ENCODE measurements at places on chromosomes 4 and X.

- DNase-seq = peak; percentile 71
Measured at GRCh38 chr4:184450045-184450444, 24.3 kb downstream of the IRF2 start.

DNA sequence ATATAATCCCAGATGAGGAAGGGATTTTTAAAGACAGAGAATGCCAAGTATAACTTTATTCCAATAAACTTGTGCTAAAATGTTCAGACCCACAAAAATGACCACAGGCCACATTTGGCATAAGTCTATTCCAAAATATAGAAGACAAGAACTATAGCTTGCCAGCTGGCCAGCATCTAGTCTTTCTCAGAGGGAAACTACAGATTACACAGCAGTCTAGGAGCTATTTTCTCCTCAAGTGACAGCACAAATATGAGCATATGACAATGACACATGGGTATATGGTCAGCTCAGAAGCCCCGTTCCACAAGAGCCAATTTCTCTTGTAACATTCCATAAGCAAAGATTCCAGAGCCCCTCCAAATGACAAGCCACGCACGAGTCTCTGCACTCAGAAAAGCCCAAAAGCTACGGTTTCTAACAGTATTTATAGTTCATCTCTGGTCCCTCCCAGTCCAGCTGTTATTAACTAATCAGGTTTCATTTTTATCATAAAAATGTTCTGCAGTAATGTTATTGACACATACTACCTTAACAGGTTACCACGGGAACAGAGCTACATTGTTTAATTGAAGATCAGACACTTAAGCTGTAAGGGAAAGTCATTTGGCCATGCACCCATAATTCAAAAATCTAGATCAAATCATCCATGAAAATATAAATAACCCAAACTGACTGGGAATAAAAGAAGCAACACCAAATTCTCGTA, 70.3 kb downstream of the RAB28 start:
- no peak for DNase-seq

- DNase-seq = peak; percentile 88
Measured at GRCh38 chr4:1693131-1693896, 9.2 kb upstream of the FAM53A start.

DNA sequence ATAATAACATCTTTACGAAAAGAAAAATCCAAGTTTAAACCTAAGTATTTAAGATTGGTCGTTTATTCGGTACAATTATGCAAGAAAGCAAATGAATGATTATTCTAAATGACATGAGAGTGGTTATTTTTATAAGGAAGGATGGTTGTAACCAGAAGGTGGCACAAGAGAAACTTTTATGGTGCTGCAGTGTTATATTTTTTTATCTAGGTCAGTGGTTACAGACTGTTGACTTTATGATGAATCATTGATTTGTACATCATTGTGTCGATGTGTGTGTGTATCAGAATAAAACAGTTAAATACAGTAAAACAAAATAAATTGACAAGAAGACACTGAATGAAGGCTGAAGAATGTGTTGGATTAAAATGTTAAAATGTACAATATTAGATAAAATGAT, 9.8 kb downstream of the DCAF8L2 start:
- no peak for DNase-seq

- no peak for DNase-seq
Measured at GRCh38 chr4:109408711-109409110, 24.9 kb upstream of the SEC24B start.

- no peak for DNase-seq
Measured at GRCh38 chrX:128897621-128898020, 625.7 kb downstream of the SMARCA1 start.

GRCh38 chr4:155085843-155086530, 122.4 kb upstream of the NPY2R start:
- DNase-seq = no peak

- no peak for DNase-seq
Measured at GRCh38 chr4:183989931-183990330, 84.8 kb downstream of the STOX2 start.

DNA sequence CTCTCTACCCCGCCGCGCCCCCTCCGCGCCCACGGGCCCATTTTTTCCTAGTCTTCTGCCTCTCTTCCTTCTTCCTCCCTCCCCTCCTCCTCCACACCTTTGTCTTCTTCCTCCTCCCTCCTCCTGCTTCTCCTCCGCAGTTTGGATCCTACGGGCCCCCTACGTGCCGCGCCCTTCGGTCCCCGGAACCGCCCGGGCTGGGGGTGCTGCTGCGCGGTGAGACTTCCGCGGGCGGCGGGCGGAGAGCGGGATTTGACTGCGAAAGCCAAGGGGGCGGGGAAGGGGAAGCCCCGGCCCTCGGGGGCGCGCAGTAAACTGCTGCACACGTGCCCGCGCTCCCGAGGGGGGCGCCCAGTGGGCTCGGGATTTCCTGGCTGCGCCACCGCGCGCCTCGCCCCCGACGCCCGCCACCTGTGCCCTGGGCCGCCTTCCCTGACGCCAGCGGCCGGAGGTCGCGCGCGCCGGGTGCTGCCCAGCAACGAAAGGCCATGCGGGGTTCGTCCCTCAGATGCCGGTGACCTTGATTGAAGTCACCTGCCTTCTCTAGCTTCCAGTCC, 3.3 kb upstream of the NKX3-2 start:
- DNase-seq = no peak

DNA sequence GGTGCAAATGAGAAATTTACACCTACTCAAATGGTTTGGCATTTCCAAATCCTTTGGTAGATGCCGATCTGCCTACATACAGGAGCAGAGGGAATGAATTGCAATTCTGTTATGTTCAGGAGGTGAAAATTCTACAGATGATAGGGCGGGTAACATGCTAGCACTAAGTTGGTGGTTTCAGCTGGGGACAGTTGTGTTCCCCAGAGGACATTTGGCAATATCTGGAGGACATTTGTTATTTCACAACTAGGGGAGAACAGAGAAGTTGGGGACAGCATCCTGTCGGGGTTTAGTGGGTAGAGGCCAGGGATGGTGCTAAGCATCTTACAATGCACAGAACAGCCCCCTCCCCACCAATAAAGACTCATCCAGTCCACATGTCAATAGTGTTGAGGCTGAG, 96.5 kb upstream of the PUDP start:
- DNase-seq = no peak

DNA sequence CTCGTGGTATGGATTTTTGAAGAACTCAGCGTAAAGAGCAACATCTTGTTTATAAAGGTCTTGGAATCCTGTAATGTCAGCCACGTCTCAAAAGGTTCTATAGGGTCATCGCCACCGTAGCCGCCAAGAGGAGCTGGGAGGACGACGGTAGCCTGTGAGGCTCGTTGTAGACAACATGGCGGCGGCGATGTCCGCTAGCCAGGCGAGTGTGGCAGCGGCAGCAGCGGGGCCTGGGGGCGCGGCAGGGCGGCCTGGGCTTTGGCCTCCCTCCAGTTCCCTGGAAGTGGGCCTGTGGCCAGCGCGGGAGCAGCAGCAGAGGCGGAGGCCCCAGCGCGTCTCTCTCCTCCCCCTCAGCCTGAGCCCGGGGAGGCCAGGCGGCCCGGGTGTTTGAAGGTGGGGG, 143.5 kb upstream of the PBDC1 start:
- no peak for DNase-seq

DNA sequence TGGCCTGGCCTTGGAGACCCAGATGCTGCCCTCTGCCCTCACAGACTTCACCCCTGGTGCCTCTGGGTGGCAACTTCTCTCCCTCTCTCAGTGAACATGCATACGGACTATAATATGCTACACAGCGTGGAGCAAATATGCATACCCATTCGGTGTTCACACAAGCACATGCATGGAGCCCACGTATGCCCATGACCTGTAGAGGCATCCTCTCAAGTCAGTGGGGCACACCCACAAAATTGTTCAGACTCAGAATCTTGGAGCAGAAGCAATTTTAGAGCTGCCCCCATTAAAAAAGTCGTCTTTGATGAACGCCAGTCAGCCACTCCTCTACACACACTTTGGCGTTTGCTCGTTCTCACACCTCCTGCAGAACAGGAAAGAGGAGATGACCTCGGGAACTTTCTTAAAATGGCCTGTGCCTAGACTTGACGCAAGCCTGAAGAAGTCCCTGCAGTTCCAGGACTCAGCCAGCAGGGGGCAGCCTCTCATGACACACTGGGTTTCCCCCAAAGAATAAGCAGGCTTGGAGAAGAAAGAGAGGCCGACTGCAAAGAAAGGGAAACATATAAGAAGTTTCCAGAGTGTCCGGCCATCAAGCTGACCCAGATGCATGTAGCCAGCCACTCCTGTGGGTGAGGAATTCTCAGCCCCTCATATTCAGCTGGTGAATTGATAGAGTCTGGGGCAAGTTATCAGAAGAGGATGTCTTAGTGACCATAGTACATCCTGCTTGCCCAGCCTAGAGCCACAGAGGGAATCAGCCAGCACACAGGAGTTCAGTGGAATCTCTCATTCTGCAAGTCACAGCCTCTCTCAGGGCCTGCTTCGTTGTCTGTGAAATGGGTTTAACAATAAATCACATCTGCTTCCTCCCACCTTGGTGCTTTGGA, 17.3 kb downstream of the APLN start:
- DNase-seq = peak; percentile 65

- no peak for DNase-seq
Measured at GRCh38 chr4:73211968-73212367, 46.6 kb downstream of the ANKRD17 start.

- no peak for DNase-seq
Measured at GRCh38 chrX:108307132-108308085, 130.8 kb downstream of the COL4A6 start.

GRCh38 chr4:148007792-148008191, 275.9 kb downstream of the ARHGAP10 start:
- peak; percentile 67 for DNase-seq

DNA sequence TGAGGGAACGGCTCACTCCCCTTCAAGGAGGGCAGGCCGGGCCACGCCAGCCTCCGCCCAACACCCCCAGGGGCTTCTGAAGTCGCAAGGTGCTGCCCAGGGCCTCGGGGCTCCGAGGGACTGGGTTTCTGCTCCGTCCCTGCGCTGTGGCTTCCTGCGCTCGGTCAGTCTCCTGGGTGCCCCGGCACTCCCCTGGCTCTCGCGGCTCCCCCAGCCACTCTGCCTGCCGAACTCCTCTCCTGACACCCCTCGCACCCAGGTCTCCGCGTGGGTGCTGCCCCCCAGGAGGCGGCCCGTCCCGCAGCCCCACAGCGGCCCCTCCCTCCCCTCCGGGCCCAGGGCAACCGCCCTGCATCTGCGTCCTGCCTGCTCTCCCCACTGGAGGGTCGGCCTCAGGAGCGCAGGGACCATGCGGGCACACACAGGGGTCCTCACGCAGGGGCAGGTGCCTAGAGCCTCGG, 151.9 kb downstream of the AFAP1 start:
- DNase-seq = no peak

- DNase-seq = peak; percentile 40
Measured at GRCh38 chrX:153662266-153662665, 11.3 kb downstream of the PNCK start.

DNA sequence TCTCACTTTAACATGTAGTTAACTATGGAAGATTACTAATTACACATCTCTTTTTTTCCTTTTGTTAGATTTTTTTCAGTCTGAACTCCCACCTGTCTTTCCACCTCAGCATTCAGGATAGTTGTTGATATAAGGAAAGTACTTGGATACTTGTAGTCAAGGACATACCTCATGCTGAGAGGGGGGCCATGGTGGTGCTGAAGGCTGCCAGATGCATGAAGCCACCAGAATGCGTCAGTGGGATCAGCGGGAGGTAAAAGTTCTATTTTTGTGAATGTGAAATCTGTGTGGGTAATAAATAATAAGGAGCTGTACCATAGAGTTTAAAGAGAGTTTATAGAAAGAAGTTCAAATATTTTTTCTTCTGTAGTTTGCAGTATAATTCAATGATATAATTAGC, 13.1 kb upstream of the NDST4 start:
- no peak for DNase-seq

DNA sequence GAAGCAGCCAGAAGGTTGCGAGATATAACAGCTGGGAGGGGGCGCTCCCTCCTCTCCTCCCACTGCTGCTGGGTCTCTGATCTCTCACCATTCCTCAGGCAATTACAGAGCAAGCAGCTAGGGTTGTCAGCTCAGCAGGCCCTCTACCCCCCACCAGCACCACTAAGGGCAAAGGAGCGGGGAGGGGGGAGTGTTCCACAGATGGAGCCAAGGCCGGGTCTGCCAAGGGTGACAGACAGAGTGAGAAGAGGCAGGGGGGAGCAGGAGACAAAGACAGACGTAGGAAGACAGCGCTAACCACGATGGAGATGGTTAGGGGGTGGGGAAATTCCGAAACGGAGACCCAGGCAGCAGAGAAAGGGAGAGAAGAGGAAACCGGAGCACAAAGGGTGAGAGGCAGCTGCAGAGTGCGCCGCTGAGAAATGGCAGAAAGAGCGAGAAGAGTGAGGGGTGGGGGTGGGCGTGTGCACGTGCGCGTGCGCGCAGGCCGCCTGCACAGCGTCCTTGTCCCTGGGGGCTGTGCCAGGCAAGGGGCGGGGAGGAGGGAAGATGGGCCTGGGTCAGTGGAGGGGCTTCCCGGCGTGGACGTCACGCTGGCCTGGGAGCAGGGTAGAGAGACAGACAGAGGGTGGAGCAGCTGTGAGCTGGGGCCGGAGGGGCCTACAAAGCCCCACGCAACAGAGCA, 6.9 kb downstream of the L1CAM start:
- no peak for DNase-seq

DNA sequence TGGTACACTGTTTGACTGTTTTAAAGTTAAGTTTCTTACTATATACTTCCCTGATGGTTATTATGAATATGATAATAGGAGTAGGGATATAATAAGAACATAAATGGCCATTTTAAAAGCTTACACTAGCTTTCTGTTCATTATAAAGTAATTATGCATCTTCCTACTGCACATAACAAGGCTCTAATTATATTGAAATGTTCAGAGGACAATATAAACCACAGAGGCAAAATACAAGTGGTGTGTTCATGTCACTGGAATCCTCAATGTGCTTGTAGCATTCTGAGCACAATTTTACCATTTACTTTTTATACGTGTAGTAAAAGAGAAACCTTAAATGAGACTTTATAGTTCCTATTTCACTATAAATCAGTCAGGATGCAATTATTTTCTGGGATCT, 268.3 kb downstream of the TMA16 start:
- no peak for DNase-seq

- no peak for DNase-seq
Measured at GRCh38 chr4:105067946-105068345, 78.7 kb upstream of the TET2 start.

DNA sequence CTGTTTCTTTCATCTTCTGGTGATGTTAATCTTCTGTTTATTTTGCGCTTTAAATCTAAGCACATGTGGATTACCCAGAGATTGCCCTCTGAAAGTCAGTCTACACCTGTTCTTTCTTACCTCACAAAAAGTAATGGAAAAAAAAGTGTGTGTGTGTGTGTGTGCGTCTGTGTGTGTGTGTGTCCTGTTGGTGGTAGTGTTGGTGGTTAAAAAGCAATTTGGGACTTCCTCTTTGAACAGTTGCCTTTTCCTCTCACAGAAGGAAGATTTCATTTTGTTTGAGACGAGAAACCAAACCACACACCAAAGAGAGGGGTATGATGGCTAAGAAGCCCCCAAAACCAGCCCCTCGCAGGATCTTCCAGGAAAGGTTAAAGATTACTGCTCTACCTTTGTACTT, at the start of gene STAP1:
Gene STAP1 (plus strand): TSS at position 235 of the 400 bp plus-strand sequence. CDS start 83 bp downstream, at position 318.
- no peak for DNase-seq

- peak; percentile 32 for DNase-seq
Measured at GRCh38 chr4:31094474-31094873, 374.3 kb downstream of the PCDH7 start.

Data from fibroblast of villous mesenchyme (primary cell).